ENCODE measurements at places on chromosomes 5 and 9.

GRCh38 chr9:37640246-37640645 is 10.5 kb upstream of the FRMPD1 start:
- no peak for DNase-seq

- DNase-seq: no peak
Measured at GRCh38 chr5:53256746-53257145, 147.2 kb upstream of the MOCS2 start.

DNA sequence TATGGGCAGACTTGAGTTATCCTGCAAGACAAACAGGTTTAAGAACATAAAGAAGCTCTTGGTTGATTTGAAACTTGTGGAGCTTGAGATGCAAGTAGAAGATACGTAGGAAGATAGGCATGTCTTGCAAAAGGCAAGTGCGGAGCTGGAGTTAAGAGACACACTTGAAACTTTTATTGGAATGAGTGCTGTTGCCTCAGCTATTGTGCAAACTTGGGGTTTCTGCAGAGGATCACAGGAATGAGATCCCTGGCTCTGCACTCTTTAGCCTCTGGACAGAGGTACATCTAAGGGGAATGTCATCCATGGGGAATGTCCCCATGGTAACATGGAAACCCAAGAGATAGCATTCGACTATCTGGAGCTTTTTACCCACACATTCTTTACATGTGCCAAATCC is 121.1 kb downstream of the ADCY2 start:
- DNase-seq: no peak

- no peak for DNase-seq
Measured at GRCh38 chr9:90929626-90930025, 128.0 kb downstream of the SYK start.

- DNase-seq: peak; percentile 22
Measured at GRCh38 chr9:29691758-29692407, 2118.6 kb upstream of the C9orf72 start.

DNA sequence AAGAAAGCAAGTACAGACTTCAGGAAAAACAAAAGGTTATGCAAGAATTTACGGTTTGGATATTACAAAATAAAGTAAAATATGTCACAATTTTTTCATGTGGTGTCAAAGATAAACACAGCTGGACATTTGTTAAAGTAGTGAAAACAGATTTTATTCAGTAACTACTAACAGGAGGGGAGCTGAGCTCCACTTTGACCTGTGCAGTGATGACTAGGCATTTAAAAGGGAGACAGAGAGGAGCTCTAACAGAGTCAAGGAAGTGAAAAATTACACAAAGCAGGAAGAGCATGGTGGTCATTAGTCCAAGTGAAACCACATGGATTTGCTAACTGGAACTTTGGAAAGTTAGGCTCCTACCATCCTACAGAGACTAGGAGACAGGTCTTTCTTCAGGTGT is 263.6 kb upstream of the PCSK5 start:
- no peak for DNase-seq

GRCh38 chr5:72557167-72558045 is 50.2 kb upstream of the ZNF366 start:
- DNase-seq: no peak

GRCh38 chr5:95916687-95917085 is 45.0 kb downstream of the ELL2 start:
- DNase-seq: no peak

DNA sequence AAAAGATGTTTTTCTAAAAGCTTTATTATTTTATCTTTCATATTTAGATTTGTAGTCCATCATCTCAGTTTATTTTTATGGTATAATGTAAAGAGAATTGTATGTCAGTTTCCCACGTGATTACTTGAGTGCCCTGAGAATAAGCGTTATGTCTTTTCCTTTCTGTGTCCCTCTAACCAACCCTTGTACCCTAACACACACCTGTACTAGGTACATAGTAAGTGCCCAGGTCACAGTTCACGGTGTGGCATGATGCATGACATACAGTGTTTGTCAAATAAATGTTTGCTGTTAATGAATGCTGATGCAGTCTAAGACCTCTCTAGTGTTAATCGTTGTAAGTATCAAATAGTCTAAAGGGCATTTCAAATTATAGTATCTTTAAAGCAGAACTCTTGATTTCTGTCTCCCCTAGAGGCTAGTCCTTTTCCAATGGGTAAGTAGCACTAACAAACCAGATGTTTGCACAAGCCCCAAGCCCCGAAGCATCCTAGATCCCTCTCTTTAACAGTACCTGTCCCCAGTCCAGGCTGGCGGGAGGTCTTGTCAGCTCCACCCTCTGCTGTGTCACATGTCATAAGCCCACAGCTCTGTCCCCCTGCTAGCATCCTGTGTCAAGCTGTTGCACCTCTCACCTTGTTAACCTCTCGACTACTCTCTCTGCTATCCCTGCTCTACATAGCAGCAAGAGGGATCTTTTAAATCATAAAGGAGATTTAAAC is 23.7 kb downstream of the NUP214 start:
- DNase-seq: no peak

DNA sequence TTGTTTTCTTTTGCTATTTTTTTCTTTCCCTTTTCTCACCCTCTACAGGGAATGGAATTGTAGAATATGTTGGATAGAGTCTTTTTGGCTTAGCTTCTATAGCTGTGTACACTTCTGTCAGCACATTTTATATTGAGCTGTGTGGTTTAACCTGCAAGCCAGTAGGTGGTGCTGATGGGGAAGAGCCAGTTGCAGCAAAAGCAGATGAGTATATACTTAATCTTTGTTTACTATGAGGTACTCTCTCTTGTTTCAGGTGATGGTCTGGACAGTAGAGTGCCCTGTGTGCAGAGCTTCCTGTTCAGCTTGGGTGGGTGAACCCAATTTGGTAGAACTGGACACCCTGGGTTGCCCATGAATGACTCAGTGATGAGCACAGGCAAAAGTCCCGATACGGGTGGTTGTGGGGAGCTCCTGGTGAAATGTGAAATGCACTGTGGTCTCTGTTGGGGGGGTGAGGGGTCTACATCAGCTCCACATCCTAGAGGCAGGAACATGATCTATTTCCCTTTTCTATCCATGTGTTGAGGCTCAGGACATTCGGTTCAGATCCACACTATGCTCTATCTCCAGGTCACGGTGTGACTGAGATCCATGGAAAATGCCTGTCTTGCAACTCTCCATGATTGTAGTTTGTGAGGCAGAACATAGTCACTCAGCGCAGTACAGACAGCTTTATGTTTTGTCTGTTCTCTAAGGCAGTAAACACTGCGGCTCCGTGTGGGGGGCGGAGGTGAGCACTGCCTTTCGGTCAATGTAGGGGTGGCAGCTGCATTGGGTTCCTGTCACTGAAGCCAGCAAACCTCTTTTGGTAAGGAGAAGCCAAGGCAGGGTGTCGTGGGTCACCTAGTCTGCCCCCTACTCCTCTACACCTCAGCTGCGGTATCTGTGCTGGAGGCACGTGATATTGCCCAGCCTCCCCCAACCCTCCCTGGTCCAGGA is 353.2 kb downstream of the PRR16 start:
- DNase-seq: no peak

DNA sequence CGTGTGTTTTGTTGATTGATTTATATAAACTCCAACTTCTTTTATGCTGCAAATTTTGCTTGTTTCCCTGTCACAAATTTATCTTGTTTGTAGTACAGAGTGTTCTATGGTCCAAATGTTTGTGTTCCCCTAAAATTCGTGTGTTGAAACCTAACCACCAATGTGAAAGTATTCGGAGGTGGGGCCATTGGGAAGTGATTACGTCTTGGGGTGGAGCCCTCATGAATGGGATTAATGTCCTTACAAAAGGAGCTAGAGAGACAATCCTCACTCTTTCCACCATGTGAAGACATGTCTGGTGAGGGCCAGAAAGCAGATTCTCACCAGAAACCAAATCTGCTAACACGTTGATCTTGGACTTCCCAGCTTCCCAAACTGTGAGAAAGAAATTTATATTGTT is 262.0 kb downstream of the MAN2A1 start:
- DNase-seq: no peak

- DNase-seq: no peak
Measured at GRCh38 chr5:59089767-59090166, 506.9 kb downstream of the RAB3C start.

- DNase-seq: no peak
Measured at GRCh38 chr5:104952876-104953275, 1390.3 kb upstream of the NUDT12 start.

DNA sequence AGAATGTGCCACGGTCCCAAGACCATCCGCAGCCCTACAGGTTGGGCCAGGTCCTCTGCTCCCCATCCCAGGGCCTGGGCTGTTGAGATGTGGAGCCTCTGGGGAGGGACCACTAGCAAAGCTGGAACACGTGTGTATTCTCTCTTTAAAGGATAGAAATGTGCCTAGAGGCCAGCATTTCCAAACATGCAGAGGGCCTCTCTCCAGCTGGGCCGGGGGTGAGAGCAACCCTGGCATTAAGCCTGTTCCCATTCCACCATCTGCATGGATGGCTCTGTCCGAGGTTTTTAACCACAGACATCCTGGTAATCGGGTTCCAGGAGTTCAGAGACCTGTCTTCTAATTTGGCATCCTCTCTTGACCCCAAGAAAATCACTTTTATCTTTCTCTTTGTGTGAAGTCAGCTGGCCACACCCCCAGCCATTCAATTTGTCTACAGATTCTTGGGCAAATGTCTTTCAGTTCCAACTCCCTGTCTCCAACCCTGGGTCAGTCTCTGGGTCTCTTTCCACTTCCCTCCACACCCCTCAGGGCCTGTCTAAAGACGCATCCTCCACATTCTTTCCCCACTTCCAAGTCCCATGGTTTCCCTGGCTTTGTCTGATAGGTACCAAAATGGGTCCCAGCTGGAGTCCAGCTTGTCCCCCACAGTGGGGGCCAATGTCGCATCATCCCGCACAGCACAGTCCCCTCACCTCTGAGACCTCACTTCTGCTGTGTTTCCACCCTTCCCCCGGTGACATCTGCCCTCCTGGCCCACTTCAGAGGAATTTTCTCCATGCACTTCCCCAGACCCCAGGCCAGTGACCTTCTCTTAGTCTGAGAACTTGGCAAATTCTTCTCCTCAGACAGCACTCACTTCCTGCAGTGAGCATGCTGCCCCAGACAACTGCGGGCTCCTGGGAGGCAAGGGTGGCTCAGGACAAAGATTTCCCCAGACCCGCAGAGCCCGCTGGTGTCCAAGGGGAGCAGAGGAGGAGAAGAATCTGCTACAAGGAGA is 56.8 kb downstream of the PTPDC1 start:
- no peak for DNase-seq

- DNase-seq: peak; percentile 64
Measured at GRCh38 chr9:114108016-114108833, 9.1 kb upstream of the KIF12 start.

- no peak for DNase-seq
Measured at GRCh38 chr5:84393969-84394368, 9.3 kb upstream of the EDIL3 start.

DNA sequence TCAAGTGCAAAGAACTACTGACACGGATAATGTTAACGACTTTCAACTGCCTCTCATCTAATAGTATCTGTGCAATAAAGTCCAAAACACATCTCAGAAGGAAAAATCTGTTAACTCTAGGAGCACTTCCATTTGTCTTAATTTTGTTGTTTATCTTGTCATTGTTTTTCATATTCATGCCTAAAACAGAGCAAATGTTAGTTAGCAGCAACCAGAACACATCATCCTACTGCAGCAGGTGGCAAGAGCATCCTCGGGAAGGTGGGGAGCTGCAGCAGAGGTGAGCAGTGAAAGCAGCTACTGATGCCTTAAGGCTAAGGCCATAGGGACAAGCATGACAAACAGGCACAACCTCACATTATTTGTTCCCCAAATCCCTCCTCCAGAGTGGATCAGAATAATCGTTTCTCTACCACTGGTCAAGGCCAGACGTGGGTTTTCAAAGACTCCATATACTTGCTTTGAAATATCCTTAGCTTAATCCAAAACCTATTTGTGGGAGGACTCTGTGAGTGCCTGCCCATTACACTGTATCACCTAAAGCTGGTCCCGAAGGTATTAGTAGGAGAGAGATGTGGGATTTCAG is 1.0 kb downstream of the HMGCS1 start:
- DNase-seq: peak; percentile 18

DNA sequence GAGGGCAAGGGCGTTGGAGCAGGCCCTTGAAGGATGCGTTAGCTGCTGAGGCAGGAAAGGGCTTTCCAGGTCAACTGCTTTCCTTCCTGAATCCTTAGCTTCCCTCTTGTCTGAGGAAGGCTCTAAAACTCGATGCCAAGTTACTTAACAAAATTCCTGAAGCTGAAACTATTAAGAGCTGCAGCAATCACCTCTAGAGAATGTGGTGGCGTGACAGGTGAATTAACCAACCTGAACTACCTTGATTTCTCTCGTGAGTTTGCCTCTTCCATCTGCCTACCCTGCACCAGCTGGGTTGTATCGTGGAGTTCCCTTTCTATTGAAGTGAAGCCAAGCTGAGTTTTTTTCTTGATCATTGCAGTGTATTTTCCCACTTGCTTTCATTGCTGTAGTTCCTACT is 96.1 kb downstream of the PDE8B start:
- DNase-seq: no peak

- no peak for DNase-seq
Measured at GRCh38 chr9:136093995-136094881, 851 bp downstream of the NACC2 start.

DNA sequence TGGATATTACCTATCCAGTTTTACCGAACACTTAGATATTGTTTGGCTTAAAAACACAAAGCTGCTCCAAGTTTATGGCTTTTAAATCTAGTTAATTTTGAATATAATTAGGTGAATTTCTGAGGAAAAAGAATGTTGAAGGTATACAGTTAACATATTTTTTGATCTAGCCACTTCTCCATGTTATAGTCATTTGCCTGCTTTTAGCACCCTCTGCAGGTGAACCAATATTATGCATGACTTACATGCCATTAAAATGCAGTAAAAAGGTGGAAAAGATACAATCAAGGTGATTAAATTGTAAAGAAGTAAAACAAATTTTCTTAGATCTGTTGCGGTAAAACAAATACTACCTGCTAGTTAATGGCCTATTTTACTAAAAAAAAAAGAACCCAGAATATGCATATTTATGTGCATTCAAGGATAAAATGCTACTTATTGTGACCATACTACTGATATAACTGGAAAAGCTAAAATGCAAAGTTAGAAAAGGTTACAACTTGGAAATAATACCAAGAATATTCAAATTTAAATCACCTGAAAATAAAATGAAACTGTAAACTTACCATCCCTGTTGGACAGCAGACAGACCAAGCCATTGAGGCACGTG is 132.1 kb downstream of the AP3B1 start:
- peak; percentile 19 for DNase-seq

DNA sequence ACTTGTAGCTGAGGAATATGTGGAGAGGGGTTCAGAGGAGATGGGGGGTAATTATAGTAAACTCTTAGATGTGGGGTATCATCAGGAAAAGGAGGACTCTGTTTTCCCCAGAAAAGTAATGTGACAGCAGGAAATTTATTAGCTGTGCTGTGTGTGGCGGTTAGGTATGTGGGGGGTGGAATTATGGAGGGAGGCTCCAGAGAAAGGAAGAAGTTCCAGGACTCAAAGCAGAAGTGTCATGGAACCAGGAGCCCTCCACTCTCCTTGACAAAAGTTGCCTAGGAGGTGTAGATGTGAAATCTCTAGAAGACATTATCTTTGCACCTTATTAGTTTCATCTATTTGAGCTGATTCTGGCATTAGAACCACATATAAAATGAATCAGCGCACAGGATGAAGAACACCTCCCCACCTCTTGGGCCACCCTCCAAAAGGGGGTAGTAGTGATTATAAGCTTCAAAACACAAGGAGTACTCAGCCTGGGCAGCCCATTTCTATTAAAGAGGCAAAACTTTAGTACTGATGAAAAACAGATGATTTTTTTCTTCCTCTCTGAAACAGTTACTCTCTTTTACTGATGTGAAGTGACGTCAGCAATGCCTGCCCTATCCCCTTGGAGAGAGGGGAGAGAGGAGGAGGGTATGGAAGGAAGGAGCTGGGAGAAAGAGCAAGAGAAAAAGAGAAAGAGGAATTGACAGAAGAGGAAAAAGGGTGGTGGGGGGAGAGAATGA is 18.2 kb downstream of the NR2F1 start:
- DNase-seq: no peak

All from NCI-H345 (cell line).